ENCODE measurements at places on chromosomes 3 and 15.

- no peak for DNase-seq
Observed at GRCh38 chr3:32551087-32551486, 19.6 kb downstream of the DYNC1LI1 start.

DNA sequence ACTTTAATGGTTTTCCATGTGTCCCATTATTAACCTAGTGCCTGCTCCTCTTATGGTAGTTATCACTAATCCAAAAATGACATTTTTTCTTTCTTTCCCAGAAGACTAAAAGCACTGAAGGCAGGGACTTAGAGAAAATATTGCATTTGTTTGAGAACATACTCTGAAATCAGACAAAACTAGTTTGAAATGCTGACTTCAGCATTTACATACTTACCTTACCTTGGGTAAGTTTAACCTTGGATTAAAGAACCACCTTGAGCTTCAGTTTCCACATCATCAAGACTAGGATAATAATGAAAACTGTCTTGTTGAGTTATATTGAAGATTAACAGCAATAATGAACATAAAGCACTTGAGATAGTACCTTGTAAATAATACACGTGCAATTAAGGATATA is 413.0 kb downstream of the SOX2 start:
- DNase-seq, result no peak

DNA sequence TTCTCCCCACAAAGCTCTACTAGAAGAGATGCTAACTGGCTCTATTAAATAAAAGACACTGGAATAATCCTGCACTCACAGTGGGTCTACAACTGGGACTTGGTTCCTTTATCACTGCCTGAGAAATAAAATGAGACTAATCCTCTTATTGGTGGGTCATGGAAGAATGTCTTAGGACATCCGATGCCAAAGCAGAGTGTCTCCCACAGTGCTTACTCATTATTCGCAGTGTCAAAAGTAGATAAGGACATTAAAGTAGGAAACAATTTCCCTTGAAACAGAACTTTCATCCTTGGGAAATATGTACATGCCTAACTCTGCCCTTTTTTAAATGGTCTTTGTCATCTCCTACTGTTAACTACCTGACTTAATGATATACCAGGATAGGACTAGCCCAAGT is 71.5 kb downstream of the GSK3B start:
- DNase-seq, result no peak

DNA sequence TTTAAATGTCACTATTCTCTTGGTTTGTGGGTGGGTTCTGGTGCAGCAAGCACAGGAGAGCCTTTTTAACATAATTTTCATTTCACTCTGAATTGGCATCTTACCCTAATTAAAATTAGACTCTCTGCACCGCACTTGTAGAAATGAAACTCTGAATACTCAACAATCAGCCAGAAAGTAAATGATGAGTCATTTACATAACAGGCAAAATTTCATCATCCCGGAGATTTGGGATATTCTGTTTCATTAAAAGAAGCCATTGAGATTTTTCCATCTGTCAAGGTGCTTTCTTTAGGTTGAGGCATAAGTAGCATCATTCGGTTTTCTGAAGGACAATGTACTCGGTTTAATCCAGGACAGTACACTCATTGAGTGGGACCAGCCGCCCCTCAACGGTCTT is 111.0 kb downstream of the RFTN1 start:
- DNase-seq, result peak; percentile 56

- no peak for DNase-seq
Observed at GRCh38 chr3:184539801-184540435, 21.7 kb upstream of the EPHB3 start.

DNA sequence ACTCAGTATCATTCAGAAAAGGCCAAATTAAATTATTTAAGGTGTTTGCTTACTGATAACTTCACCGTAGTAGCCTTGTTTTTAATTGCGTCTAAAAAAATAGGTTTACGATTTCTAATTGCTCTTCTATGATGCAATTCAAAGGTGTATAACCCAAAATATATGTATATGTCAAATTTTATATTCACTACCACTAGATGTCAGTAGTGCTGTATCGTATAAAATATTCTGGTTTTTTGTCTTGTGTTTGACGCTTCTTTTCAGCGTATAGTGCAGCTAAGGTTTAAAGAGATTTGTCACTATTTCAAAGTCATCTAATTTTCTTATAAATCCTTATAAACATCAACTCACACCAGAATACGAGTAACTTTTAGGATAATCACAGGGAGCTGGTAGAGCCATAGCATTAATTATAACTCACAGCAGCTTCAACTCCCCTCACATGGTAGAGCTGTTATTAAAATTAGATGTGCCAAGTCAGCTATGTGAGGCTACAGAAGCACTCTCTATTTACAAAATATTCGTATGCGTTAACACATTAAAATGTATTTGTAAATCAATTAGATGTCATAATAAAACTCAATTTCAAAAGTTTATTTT is 3.5 kb downstream of the PFN2 start:
- DNase-seq, result peak; percentile 84

GRCh38 chr3:152519376-152519775 is 250.6 kb downstream of the MBNL1 start:
- DNase-seq, result no peak

DNA sequence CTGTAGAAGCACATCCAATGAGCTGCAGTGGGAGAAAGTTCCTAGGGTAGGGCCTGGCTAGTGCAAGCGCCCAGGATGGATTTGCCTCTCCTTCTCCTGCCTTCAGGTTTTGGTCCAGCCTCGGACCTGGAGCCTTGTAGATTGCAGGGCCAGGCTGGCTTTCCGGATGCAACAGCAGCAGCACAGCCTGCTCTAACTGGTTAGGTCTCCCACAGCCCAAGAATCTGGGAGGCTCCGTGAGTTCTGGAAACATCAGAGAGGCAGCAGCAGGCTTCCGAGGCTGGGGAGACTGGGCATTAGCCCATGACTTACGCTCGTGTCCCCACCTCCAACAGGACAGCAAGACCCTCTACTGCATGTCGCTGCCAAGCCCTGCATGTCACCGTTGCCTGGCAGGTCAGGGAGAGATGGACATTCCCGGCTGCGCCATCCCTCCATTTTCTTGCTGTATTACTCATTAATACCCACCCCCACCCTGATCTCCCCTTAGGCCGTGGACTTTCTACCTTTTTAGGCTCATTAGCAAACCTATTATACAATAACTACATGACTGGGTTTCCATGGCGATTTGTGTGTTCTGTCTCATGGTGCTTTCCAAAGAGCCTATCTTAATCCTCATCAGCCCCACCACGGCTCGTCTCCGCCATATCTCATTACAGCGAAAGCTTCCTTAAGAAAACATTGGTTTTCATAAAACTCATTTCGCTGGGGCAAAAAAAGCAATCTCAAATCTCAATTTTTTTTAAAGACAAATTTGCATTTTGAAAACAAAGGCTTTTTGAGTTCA is 40.9 kb upstream of the RGMA start:
- no peak for DNase-seq

GRCh38 chr3:184742676-184743135 is 30.8 kb upstream of the MAGEF1 start:
- no peak for DNase-seq

- peak; percentile 23 for DNase-seq
Observed at GRCh38 chr3:42749753-42750231, 23.3 kb downstream of the CCDC13 start.

DNA sequence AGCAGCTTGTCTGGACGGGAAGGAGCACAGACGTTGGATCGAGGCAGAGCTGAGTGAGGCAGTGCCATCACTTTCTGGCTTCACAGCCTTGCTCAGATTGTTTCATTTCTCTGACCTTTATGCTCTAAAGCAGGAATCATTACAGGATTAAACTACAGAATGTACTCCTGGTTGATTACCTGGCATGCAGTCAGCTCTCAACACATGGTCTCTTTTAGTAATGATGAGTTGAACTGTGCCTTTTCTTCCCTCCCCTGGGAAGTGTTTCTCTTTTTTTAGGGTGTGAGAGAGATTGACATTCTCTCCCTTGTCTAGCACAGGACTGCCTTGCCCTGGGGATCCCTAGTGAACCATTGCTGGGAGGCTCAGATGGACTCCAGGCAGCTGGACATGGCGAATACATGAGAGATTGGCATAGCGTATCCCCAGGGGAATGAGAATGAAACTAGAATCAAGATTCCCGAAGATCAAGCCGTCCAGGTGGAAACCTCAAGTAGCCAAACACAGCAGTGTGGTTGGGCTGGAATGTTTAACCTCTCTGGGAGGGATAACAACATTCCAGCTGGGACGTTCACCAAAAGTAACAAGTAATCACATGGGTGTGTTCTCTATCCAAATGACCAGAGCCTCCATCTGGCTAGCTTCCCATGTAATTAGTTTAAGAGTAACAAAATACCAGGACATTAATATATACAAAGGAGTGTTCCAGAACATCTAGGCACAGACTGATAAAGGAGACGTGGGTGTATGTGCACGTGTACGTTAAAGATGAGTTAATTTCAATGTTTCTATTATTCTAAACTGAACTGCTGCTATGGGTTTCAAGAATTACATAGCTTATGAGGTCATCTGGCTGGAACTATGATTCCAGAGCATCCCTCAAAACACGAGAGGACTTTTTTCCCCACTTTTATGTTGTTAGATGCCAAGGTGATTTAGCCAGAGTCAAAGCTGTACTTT is 118.6 kb upstream of the NR2E3 start:
- peak; percentile 86 for DNase-seq

- DNase-seq, result no peak
Observed at GRCh38 chr3:127038466-127038865, 55.6 kb downstream of the PLXNA1 start.

DNA sequence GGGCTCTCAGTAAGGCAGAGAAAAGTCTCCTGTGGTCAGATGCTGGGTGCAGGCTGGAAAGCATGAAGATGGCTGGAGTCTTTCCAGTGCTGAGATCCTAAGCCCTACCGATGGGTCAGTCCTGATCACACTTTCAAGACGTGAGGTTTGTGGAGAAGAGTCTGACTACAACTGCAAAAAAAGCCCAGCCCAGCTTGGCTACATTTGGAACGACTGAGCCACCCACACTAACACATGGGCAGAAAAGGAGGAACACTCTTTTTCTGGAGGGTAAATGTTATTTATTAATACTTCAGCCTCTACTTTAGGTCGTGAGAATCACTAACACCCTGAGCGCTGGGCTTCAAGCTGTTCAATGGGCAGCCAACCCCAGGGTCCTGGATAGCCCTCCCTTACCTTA is 22.0 kb upstream of the C3orf22 start:
- no peak for DNase-seq

DNA sequence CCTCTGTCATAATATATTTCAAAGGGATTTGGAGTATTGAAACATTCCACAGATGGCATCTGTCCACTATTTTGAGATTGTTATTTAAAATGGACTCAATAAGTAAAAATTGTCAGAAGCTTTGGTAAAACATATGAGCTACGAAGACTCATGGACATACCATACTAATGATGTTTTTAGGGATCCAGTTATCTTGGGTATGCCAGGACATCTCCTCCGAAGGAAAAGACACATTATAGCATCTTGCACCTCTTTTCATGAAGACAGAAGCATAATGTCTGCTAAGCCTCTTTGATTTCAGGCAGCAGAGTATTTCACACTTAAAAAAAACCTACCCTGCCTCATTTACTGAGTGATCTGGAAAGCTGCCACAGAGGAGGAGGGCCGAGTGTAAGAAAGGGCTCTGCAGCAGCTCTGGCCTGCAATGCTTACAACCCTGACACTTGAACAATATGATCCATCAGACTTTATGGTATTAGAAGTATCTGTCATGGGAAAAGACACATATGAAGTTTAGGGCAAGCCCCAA is 284.8 kb downstream of the TUSC7 start:
- DNase-seq, result no peak

DNA sequence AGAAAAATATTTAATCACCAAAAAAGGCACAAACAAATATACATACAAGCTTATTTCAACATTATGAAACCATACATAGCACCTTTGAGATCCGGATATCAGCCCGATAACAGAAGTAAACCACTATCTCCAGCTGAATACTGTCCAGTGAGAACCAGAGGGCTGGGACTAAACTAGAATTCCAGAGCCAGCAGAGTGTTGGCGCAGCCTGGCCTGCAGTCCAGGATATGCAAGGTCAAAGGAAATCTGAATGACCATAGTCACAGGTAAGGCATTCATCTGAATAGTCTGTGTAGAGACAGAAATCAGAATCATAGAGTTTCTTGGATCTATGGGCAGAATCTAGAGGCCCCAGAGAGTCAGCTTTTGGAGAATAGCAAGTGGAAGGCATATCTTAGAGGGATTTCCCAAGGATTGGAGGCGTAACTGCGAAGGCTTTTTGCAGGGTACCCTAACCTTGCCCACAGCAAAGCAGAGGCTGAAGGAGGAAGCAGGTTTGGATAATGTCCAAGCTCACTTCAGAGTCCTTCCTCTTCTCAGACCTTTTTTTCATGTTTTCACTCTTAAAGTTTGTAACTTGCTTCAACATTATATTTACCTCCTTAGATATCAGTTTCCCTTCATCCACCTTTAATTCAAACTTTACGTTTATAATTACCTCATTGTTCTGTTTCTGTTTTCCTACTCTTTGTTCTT is 32.5 kb upstream of the TP63 start:
- no peak for DNase-seq

DNA sequence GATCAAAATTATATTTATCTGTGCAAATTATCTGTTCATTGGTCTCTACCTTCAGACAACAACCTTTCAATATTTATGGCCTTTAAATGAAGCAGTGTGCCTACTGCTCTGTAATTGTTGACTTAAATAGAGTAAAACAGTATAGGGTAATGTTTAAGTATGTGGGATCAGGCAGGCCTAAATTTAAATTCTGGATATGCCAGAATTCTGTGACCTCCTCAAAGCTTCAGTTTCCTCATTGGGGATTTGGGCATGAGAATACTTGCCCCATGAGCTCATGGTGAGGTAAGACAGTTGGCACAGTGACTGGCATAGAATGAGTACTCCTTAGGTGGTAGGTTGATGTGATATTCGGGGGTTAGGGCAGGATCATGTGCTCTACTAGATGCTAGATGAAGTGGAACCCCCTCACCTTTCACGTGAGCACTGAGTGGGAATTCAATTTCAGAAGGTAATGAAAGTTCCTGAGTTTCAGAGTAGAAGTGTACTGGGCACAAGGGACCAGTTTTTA is 14.9 kb downstream of the ARL8B start:
- DNase-seq, result peak; percentile 6

DNA sequence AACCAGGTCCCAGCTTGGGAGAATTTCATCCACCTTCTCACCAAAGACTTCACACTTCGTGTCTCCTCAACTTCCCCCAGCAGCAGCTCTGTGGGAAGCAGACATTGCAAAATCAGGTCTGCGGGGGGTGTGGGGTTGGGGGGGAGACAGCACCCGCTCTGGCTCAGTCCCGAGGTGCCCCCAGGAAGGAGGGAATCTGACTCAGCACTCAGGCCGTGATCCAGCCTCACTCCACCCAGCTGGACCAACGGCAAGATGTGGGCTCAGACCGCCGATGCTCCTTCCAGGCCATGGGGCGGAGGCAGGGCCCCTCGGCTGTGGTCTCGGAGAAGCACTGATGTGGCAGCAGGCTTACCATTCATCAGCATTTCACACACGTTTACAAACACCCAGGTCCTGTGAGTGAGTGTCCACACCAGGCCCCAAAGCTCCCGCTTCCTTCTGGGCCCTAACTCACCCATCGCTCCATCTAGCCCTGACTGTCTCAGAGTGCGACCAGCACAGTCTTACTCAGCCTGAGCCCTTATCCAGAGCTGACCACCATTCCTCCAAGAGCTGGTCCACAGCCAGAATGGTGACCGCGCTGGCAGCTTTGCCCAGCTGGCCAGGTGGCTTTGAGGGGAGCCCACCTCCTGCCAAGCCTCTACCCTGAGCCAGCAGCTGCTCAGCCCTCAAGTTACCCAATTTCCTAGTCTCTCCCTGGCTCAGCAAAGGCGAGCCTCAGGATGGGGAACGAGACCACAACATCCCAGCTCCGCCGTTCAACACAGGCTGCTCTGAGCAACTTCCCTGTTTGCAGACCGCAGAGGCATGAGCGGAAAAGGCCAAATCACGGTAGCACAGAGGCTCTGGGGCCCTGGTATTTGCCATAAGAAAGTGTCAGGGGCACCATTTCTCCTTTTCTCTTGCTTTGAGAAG is 3.3 kb downstream of the STAB1 start:
- DNase-seq, result no peak

Data from PC-3 (cell line).